ENCODE measurements at places on chromosomes 12 and 14.
A peak's percentile ranks its signal among the peaks of the same experiment; 100 is the strongest.

DNA sequence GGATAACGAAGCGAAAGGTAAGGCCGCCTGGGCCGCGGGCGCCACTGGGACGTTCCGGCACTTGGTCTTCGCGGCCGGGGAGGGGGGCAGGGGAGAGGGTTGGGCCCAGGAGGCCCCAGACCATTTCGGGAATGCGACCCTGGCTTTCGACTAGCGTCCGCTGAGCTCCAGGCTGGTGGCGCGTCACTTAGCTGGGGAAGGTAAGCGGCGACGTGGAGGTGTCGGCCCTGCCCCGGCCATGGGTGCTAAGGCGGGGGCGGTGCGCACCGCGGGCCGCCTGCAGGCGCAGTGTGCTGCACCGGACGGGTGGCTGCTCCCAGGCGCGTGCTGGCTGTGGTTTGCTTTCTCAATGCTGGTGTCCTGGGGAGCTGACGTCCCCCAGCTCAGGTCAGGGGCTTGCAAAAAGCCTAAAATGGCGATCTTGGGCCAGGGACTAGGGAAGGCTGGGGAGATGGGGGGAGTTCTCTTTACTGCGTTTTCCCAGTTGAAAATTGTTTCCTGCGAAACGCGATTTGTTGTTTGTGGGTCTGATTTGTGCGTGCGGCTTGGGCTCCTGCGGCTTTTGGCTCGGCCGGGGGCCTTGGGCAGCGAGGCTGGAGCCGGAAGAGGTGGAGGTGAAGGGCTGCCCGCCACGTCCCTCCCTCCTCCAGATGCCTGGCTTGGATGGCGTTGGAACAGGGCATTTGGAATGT is 1.2 kb downstream of the HOXC10 start:
- no peak for DNase-seq

- no peak for DNase-seq
These were observed 15.1 kb downstream of the DICER1 start for GRCh38 chr14:95142208-95142607.

- no peak for DNase-seq
These were observed 79.4 kb upstream of the BCL11B start for GRCh38 chr14:99351166-99352007.

DNA sequence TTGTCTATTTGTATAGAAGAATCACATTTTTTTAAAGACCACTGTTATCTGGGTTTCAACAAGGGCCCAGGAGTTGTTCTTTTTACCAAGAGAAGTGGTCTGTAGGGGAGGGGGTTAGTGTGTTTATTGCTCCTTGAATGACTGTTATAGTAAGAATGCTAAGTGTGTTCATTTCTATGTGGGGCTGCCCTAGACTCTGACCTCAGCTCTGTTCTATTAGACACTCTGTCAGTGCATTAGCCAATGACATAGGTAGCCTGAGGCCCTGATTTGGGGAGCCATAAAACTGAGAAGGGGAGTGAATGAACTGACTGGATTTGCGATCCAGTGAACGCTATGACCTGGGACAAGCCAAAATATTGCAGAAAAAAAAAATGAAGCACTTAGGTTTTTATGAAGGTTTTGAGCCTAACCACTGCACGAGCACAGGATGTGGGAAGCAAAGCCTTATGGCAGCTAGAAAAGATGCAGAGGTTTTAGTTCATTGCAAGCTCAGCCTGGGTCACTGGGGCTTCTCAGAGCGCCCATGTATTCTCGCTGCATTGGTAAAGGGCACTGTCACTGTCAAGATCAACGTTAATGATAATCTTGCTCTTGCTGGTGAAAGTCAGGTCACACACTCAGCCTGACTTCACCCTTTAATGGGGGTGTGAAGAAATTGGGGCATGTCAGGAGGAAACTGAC is 63.8 kb downstream of the PRKCH start:
- peak; percentile 90 for DNase-seq

GRCh38 chr12:113853491-113853890 is 112.6 kb downstream of the RBM19 start:
- no peak for DNase-seq

GRCh38 chr12:94793191-94793595 is 142.8 kb upstream of the TMCC3 start:
- DNase-seq, result no peak

DNA sequence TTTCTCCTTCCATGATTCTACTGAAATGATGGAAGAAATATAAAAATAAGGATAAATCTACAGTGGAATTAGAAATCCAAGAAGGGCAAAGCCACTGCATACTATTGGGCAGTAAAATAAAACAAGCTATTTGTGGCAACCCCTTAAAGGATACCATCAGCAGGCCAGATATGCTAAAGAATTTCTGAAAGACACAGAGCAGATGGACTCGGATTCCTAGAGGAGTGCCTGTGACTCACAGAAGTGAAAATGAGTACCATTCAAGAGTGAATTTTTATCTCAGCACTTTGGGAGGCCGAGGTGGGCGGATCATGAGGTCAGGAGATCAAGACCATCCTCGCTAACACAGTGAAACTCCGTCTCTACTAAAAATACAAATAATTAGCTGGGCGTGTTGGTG is 318.1 kb downstream of the LRIG3 start:
- no peak for DNase-seq

- peak; percentile 79 for DNase-seq
These were observed 54.0 kb downstream of the SLC38A1 start for GRCh38 chr12:46214668-46215436.

DNA sequence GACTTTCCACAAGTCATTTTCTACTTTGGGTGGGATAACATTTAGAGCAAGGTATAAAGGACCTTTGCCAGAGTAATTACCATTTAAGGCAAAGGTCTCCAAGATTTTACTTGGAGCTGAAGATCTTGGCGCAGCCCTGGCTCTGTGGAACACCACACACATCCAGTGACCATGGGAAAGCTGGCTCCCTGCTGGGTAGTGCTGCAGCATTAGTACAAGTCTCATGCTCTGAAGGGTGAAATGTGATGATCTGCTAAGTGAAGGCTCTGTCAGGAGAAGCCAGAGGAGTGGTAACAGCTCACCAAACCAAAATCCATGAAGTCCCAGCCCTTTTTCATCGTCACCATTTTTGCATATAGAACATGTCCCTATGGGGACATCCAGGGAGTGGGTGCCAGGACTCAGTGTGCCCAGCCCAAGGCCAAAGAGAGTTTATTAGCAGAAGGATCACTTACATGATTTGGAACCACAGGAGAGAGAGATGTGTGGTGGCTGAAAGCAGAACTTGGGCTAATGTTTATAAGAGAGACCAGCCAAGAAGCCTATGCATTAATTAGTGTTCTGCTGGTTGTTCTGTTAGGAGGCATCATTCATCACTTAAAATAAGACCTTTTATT is 110.7 kb downstream of the SLC38A6 start:
- DNase-seq, result no peak

GRCh38 chr12:126869644-126870043 is 1397.3 kb upstream of the TMEM132C start:
- DNase-seq, result no peak

- no peak for DNase-seq
These were observed 128.0 kb upstream of the RASSF8 start for GRCh38 chr12:25830456-25830855.

- no peak for DNase-seq
These were observed 453 bp upstream of the ESRRB start for GRCh38 chr14:76375484-76375883.

GRCh38 chr14:73333031-73333430 is 95.7 kb downstream of the PAPLN start:
- DNase-seq, result no peak

DNA sequence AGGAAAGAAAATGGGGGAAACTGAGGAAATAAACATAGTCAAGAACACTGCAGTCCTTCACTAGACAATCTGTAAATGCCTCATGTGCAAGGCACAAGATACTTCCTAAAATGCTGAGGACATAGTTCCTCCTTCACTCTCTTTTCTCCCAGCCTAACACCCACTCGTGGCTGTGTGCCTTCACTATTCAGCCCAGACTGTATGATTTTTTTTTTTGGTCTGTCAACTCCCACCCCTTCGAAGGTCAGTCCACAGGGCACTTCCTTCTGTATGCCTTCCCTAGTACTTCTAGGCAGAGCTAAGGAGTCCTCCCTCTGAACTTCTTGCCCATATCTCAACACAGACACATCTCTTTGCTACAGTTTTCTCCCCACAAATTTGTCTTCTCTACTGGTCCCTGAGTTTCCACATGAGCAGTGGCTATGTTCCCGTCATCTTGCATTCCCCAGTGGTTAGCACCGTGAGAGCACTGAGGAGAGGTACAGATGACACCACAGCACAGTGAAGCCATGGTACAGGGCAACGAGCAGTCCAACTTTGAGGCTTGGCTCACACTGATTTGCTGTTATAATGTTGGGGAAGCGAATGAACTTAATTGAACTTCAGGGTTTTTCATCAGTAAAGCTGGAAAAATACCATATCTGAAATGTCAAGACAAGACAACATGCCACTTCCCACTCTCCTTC is 24.1 kb upstream of the SYCP3 start:
- no peak for DNase-seq

DNA sequence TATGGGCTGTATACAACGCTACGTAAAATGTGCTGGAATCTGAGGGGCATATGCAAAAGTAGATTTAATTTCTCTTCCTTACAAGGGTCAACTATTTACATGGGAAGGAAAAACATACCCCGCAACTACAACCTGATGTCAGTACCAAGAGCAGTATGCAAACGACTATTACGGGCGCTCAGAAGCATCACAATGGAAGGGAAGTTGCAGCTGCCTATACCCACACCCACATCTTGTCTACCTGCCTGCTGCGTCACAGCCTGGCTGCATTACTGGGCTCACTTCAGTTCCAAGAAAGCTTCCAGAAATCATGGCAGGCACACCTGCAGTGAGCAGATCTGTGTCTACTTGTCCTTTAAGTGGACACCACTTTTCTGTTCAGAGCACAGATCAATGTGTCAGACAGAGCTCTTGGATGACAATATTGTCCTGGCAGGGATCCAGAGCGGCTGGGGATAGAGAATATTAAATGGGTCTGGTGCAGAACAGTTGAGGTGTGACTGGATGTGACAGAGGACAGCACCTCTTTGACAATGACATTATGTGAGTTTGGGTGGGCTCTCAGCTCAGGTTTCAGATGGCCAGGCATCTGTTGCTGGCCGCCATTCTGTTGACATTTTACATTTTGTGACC is 41.5 kb upstream of the GNG2 start:
- no peak for DNase-seq

- DNase-seq, result no peak
These were observed 67.6 kb upstream of the KTN1 start for GRCh38 chr14:55512421-55512820.

GRCh38 chr12:110004598-110004997 is 5.4 kb downstream of the ANKRD13A start:
- DNase-seq, result no peak
